Esophagus mucosa (tissue), 1 donor: ENCODE measurements at places on chromosomes 16 and 17. TPM values are rescaled to one million over a fixed set of nuclear protein-coding genes. Genes with fewer than 3 reads are reported as not detected.

DNA sequence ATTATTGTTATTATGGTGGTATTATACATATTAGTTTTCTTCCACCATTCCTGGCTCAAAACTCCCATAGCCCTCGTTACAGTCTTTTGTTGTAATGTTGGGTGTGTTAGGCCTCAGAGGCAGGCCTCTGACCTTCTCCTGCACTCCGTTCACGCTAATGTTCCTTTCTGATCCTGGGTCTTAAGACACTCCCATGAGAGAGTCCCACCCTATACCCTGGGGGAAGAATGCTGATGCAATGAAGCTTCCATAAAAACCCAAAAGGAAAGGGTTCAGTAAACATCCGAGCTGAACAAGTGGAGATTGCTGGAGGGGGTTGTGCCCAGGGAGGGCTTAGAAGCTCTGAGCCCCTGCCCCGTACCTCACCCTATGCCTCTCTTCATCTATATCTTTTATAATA lies 141.3 kb upstream of the NETO2 start:
- peak; percentile 99 for ATAC-seq

DNA sequence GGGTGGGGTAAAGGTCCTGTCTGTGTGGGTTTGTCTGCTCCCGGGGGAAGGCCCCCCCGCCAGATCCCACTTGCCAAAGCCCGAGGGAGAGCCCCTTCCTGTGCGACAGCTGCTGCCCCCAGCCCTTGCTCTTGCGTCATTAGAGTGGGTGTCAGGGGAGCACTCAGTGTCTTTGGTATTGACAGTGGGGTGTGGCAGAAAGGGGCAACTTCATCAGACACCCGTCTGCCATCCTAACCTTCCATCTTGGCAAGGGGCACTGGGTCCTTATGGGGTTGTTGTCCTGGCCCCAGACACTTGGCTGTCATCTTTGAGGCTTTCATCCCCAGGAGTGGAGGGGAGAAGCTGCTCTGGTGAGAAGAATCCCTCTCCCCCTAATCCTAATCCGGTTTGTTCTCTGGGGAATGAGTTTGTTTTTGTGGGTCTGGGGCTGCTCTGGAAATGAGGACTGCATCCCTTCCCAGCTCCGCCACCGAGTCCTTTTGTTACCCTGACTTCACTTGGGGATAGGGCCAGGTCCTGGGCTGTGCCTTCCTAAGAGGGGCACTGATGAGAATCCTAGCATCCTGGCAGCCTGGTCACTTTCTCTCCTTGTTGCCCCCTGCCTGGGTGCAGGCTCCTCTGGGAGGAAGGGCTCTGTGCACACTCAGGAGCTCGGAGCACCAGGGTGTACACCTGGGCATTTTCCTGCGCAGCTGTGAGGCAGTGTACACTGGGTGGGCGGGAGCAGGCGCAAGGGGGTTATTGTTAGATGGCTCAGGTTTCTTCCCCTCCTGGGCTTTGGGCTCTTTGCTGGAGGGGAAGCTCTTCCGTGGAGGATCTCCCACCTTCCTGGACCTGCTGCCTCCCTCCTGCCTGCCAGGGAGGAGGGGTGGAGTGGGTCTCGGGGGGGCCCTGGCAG lies 21.1 kb downstream of the GJD3 start:
- ATAC-seq: no peak

The MYH4 gene
- not detected for total RNA-seq

GRCh38 chr17:28173801-28174200 lies 131.3 kb downstream of the NLK start:
- no peak for ATAC-seq
